ENCODE measurements at places on chromosomes 12 and 14. TPM values are rescaled to one million over a fixed set of nuclear protein-coding genes. Genes with fewer than 3 reads are reported as not detected.
A peak's percentile ranks its signal among the peaks of the same experiment; 100 is the strongest.

DNA sequence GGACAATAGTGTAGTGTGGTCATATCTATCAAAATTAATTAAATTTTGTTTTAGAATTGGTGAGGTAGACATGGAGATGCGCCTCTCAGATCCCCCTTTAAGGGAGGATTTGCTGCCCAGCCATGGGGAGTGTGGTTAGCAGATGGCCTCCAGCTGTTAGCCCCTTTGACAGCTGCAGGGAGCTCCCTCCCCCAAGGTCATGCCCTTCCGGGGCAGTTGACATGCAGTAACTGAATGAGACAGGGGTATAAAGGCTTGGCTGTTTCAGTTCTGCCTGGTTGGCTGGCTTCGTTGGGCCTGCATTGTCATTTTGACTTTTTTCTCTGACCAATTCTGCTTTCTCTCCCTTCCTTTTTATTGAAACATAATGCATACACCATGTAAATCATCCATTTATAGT, 291.5 kb upstream of the SRRM4 start:
- DNase-seq, result no peak

GRCh38 chr12:115973066-115973465, 304.4 kb downstream of the MED13L start:
- DNase-seq, result no peak

DNA sequence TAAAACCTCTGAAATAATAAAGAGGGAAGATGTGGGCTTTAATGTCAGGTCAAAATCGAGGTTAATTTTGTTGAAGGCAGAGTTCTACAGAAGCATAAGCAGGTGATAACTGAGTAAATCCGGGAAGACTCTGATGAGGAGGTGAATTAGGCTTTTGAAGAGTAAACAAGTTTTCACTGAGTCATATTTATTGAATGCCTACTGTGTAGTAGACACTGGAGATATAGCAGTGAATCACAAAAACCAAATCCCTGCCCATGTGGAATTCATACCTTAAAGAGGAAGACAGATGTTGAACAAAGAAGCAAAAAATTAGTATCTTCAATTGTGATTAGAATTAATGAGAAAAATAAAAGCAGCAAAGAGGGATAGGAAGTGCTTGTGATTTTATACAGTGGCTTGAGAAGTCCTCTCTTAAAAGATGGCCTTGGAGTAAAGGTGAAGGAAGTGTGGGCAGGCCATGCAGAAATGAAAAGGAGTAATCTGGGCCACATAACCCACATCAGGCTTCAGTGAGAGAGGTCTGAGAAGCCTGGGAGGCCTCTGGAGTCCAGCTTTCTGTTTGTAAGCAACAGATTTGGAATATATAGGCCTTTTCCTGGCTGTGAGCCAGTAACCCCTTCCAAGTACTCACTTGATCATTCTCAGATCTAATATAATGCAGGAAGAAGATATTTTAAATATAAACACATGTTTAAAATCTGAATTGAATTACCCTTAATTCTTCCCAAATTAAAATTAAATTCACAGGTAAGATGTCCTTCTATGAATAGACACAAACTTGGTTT, 46.7 kb downstream of the BHLHE41 start:
- DNase-seq, result no peak

- DNase-seq, result no peak
Observed at GRCh38 chr12:77891518-77892147, 60.9 kb downstream of the NAV3 start.

GRCh38 chr12:75650595-75651341, 139.4 kb upstream of the KRR1 start:
- no peak for DNase-seq

- no peak for DNase-seq
Observed at GRCh38 chr12:14913381-14913781, 25.0 kb downstream of the ERP27 start.

DNA sequence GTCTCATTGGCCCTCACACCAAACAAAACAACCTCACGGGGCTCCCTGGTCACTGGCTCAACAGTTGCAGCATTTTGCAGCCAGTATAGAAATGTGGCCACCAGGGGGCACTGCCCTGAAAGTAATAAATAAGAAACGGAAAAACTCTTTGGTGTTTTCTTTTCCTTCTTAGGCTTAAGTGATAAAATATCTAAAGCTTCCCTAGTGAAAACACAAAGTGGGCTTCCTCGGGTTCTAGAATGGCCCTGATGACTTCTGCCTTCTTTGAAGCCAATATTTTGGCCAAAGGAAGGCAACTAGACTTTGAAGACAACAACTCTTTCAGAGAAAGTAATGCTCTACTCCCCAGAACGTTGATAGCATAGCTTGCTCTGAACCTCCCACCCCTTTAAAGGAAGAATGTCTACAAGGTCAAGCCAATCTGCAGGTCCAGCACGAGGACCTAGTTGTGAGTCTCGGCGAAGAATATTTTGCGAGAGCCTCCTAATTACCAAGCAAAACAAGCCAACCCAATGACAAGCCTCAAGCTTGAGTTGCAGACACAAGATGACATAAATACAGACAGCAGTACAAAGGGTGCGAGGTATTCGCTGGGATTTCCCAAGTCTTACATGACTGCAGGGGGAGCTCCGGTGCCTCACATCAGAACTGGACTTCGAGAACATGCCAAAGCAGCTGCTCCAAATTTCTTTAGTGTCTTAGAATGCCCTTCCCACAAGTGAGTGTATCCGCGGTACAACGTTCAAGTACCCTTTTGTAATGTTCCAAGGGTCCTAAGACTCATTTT, 2.6 kb downstream of the ITPK1 start:
- DNase-seq, result peak; percentile 79

- DNase-seq, result no peak
Observed at GRCh38 chr14:91125271-91125660, 11.4 kb downstream of the DGLUCY start.

DNA sequence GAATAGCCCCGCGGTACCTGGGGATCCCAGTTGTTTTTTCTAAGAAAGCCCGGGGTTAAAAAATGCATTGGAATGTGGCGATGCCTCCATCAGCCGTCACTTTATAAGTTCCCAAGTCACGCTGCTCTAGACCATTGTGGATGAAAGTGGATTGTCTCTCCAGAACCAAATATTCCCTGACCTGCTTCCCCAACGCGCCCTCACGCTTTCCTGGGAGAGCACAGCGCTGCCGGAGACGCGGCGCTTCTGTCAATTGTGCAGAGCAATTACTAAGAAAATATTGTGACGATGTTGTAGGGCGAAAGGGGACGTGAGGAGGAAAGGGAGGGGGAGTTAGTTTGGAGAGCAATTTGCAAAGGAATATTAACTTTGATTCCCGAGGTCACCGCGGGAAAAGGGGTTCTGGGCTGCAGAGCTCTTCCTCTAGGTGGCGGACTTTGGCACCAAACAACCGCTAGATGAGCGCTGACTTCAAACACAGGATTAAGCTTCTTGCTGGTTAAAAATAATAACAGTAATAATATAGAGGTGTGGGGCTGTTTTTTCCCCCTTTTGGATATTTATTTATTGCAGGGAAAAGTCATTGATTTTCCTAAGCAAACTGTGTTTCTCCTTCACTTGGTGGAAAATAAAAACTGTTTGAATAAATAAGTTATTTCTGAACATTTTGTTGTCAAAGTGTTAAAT, 9.6 kb upstream of the FOXG1 start:
- peak; percentile 18 for DNase-seq

GRCh38 chr12:67773896-67774295, 125.4 kb downstream of the DYRK2 start:
- no peak for DNase-seq

GRCh38 chr12:94982456-94982855, 21.0 kb downstream of the NDUFA12 start:
- DNase-seq, result no peak

- DNase-seq, result no peak
Observed at GRCh38 chr14:100668352-100668751, 58.3 kb upstream of the DLK1 start.

DNA sequence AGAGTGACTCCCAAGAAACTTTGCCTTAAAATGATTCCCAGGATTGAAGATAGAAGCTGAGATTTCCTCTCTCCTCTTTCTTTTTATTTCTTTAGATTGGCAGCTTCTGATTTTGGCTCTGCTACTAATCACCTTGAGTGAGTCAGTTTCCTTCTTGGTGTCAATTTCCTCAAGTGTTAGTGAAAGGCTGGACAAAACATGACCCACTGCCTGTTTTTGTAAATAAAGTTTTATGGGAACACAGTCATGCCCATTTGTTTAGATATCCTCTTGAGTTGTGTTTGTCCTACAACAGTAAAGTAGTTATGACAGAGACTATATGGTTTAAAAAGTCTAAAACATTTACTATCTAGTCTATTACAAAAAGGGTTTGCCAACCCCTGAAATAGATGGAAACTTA, 227.2 kb upstream of the TBX3 start:
- no peak for DNase-seq

GRCh38 chr14:40003773-40004172, 571.5 kb upstream of the FBXO33 start:
- no peak for DNase-seq

- peak; percentile 21 for DNase-seq
Observed at GRCh38 chr14:103198131-103199105, 75.2 kb downstream of the TNFAIP2 start.

DNA sequence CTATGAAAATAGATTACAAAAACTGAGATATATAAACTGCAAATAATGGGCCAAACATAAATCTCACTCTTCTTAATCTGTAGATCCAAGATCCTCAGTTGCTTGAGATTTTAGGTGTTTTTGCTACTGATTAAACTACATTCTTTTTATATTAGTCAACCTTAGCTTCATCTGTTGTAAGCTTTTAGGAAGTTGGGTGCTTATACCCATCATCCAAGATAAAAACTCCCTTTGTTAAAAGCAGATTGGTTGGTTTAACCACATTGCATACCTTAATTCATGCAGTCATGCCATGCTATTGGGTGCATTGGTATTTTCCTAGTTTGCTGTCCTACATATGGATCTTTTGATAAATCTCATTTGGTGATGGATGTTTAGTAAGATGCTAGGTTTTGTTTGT, 46.2 kb upstream of the DIP2B start:
- no peak for DNase-seq

DNA sequence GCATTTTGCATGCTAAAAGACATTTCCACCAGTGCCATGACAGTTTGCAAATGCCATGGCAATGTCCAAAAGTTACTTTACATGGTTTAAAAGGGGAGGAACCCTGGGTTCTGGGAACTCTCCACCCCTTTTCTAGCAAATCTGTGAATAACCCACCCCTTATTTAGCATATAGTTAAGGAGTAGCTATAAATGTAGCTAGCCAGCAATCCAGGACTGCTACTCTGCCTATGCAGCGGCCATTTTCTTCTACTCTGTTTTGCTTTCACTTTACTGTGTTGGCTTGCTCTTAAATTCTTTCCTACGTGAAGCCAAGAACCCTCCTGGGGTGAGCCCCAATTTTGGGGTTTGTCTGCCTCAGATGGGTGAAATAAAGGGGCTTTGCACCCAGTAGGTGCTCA, 141.0 kb downstream of the PTPN11 start:
- no peak for DNase-seq

- no peak for DNase-seq
Observed at GRCh38 chr12:67501362-67501761, 147.2 kb upstream of the DYRK2 start.

Gene LRIG3
- total RNA-seq, result 19.1 TPM

Gene ST8SIA1
- not detected for total RNA-seq

Gene KLRC1
- not detected for total RNA-seq

Gene IL31
- total RNA-seq, result not detected

Gene KRT75
- total RNA-seq, result not detected

Gene NAV3
- 0.67 TPM for total RNA-seq

Gene NPFF
- total RNA-seq, result not detected

Gene CMA1
- not detected for total RNA-seq

Gene KLHDC2
- 76.5 TPM for total RNA-seq

Gene LMNTD1
- not detected for total RNA-seq

Gene PPP1R36
- 2.9 TPM for total RNA-seq

Measured in Caco-2 (cell line).